Testis (tissue), 5 donors: ENCODE measurements at places on chromosomes 2 and 18. TPM values are rescaled to one million over a fixed set of nuclear protein-coding genes. Genes with fewer than 3 reads are reported as not detected.

CRYGD gene
- 2.5 TPM for polyA plus RNA-seq

GKN1 gene
- not detected for polyA plus RNA-seq

CLEC4F gene
- polyA plus RNA-seq, result 2.6 TPM

ABCG5 gene
- polyA plus RNA-seq, result 0.16 TPM

GALNT14 gene
- 6.9 TPM for polyA plus RNA-seq

HOXD11 gene
- 0.29 TPM for polyA plus RNA-seq

EFHD1 gene
- 51.5 TPM for polyA plus RNA-seq

BABAM2 gene
- polyA plus RNA-seq, result 70.6 TPM

CFAP53 gene
- 72.8 TPM for polyA plus RNA-seq

DSEL gene
- 2.7 TPM for polyA plus RNA-seq

PROM2 gene
- polyA plus RNA-seq, result 1.3 TPM

IMPA2 gene
- 16.7 TPM for polyA plus RNA-seq

TUBA4B gene
- polyA plus RNA-seq, result 1.6 TPM

GGCX gene
- polyA plus RNA-seq, result 21.1 TPM

WNT10A gene
- 2.1 TPM for polyA plus RNA-seq

FOXI3 gene
- polyA plus RNA-seq, result 0.84 TPM

ASB18 gene
- polyA plus RNA-seq, result 0.67 TPM

ERMN gene
- polyA plus RNA-seq, result 0.44 TPM

SEPTIN10 gene
- 130 TPM for polyA plus RNA-seq

MEP1B gene
- polyA plus RNA-seq, result 0.78 TPM

REG3G gene
- polyA plus RNA-seq, result 60.7 TPM

SPC25 gene
- 7.3 TPM for polyA plus RNA-seq

SH3BP4 gene
- polyA plus RNA-seq, result 33.3 TPM

IRS1 gene
- 3.1 TPM for polyA plus RNA-seq

CAPG gene
- polyA plus RNA-seq, result 74.5 TPM

SCN9A gene
- 7.3 TPM for polyA plus RNA-seq

MAPRE3 gene
- polyA plus RNA-seq, result 112 TPM

HOXD13 gene
- 0.36 TPM for polyA plus RNA-seq

ASAP2 gene
- polyA plus RNA-seq, result 87.2 TPM

BOLL gene
- polyA plus RNA-seq, result 256 TPM

WDCP gene
- 10.4 TPM for polyA plus RNA-seq

PIEZO2 gene
- 3.5 TPM for polyA plus RNA-seq

UBE2E3 gene
- 111 TPM for polyA plus RNA-seq

AKAIN1 gene
- not detected for polyA plus RNA-seq

RTP5 gene
- polyA plus RNA-seq, result 0.13 TPM

GCKR gene
- polyA plus RNA-seq, result 4.9 TPM

NCKAP5 gene
- 3.0 TPM for polyA plus RNA-seq

NLRC4 gene
- 0.70 TPM for polyA plus RNA-seq

UGT1A10 gene
- 0.29 TPM for polyA plus RNA-seq

GKN2 gene
- polyA plus RNA-seq, result not detected

SAG gene
- polyA plus RNA-seq, result 25.6 TPM

CTIF gene
- 33.8 TPM for polyA plus RNA-seq

CPO gene
- polyA plus RNA-seq, result 0.90 TPM

MTHFD2 gene
- polyA plus RNA-seq, result 39.3 TPM
